ENCODE measurements at places on chromosomes 12 and 14.
A peak's percentile ranks its signal among the peaks of the same experiment; 100 is the strongest.

DNA sequence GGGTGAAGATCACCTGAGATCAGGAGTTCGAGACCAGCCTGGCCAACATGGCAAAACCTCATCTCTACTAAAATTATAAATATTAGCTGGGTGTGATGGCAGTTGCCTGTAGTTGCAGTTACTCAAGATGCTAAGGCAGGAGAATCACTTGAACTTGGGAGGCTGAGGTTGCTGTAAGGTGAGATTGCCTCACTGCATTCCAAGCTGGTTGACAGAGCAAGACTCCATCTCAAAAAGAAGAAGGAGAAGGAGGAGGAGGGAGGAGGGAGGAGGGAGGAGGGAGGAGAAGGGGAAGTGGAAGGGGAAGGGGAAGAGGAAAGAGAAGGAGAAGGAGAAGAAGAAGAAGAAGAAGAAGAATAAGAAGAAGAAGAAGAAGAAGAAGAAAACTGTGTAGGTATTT, 17.0 kb downstream of the RNASE10 start:
- H3K27me3 ChIP-seq, result no peaks in the 10 kb centered on the region
- no peak for DNase-seq
- no peak overlapping the region for H3K27ac ChIP-seq
- H3K36me3 ChIP-seq, result no peaks in the 10 kb centered on the region
- H3K4me3 ChIP-seq, result no peak overlapping the region
- no peaks in the 10 kb centered on the region for H3K4me1 ChIP-seq

- DNase-seq, result no peak
- peaks cover 34% of the 10 kb centered on the region for H3K4me1 ChIP-seq
- no peaks in the 10 kb centered on the region for H3K27me3 ChIP-seq
- H3K27ac ChIP-seq, result no peak overlapping the region
Measured at GRCh38 chr12:138898-139534, 72.4 kb downstream of the IQSEC3 start.

- H3K4me3 ChIP-seq, result no peak overlapping the region
- H3K4me1 ChIP-seq, result peaks cover 4% of the 10 kb centered on the region
- DNase-seq, result no peak
- H3K36me3 ChIP-seq, result no peaks in the 10 kb centered on the region
- no peaks in the 10 kb centered on the region for H3K27me3 ChIP-seq
- H3K27ac ChIP-seq, result no peak overlapping the region
Measured at GRCh38 chr14:93072659-93073357, 42.9 kb downstream of the ITPK1 start.

GRCh38 chr12:124420996-124421674, 126.2 kb downstream of the RFLNA start:
- no peak overlapping the region for H3K27ac ChIP-seq
- H3K4me1 ChIP-seq, result no peaks in the 10 kb centered on the region
- no peak overlapping the region for H3K4me3 ChIP-seq
- peaks cover 78% of the 10 kb centered on the region for H3K36me3 ChIP-seq
- no peak for DNase-seq

DNA sequence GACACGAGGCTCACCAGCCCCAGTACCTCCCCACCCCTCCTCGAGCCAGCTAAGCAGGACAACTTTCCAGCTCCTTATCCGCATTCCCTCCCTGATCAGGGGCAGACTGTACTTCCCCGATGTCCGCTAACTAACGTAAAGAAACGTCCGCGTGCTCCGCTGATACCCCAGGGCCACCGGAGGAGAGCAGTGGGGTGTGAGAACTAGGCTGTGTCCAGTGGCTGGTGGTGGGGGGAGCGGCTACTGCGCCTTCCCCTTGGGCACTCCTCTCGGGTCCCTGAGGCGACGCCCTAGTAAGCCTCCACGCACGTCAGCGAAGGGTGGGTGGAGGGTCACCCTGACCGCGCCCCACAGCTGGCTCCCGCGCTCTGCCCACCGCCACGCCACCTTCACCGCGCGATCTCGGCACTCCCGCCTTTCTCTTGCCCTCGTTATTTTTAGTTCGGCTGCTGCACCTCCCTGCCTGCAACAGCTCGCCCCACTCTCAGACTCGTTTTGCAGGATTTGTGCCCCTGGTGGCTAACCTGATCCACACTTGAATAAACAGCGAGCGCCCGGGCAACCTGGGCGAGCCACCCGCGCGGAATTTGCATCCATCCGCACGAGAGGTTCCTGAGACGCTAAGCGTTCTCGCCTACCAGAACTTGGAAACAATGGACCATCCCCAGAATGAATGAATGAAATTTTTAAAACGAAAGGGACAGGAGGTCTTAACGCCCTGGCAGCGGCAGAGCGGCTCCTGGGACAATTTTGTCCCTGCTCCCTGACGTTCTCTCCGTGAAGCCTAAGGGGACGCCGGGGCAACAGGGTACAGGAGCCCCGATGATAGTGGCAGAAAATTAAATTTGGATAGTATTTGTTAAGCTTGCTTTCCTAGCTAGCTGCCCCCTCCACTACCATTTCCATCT, 6.9 kb upstream of the BMP4 start:
- no peaks in the 10 kb centered on the region for H3K36me3 ChIP-seq
- peaks cover 42% of the 10 kb centered on the region for H3K27me3 ChIP-seq
- DNase-seq, result peak; percentile 70
- H3K4me1 ChIP-seq, result no peaks in the 10 kb centered on the region

GRCh38 chr12:130576371-130576816, 139.7 kb downstream of the RIMBP2 start:
- no peaks in the 10 kb centered on the region for H3K4me1 ChIP-seq
- H3K27ac ChIP-seq, result no peak overlapping the region
- no peaks in the 10 kb centered on the region for H3K27me3 ChIP-seq
- no peak for DNase-seq
- no peak overlapping the region for H3K4me3 ChIP-seq

- H3K4me1 ChIP-seq, result peaks cover 15% of the 10 kb centered on the region
- H3K36me3 ChIP-seq, result peaks cover 7% of the 10 kb centered on the region
- no peak for DNase-seq
- H3K27ac ChIP-seq, result no peak overlapping the region
Measured at GRCh38 chr14:69666112-69666511, 54.7 kb downstream of the SUSD6 start.

DNA sequence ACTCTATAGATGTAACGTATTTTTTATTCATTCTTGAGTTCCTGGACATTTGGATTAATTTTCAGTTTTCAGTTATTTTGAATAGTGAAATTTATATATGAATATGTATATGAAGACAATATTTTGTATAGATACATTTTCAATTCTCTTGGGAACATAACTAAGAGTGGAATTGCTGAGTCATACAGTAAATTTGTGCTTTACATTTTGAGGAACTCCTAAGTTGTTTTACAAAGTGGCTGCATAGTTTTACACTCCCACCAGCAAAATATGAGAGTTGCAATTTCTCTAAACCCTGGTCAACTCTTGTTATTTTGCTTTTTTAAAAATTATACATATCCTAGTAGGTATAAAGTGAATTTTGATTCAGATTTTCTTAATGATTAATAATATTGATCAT, 1838.6 kb upstream of the SEL1L start:
- H3K4me1 ChIP-seq, result no peaks in the 10 kb centered on the region
- H3K4me3 ChIP-seq, result no peak overlapping the region
- no peaks in the 10 kb centered on the region for H3K36me3 ChIP-seq
- H3K27ac ChIP-seq, result no peak overlapping the region
- H3K27me3 ChIP-seq, result no peaks in the 10 kb centered on the region

DNA sequence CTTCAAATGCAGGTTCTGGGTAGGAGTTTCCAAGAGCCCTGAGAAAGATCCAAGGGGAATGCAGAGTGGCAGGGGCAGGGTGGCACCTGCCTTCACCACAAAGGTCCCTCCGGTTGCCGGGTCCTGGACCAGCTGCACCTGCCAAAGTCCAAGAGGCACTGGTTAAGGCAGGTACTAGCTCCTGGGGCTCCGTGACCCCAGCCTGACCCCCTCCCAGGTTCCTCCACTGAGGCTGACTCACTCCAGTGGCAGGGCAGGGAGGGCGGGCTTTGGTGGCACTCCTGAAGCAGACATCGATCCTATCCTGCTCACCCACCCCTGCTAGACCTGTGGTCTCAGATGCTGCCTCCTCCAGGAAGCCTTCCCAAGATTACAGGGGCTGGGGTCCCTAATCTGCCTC, 11.4 kb downstream of the RPS6KL1 start:
- H3K4me1 ChIP-seq, result peaks cover 10% of the 10 kb centered on the region
- H3K36me3 ChIP-seq, result no peaks in the 10 kb centered on the region
- no peak overlapping the region for H3K4me3 ChIP-seq
- no peaks in the 10 kb centered on the region for H3K27me3 ChIP-seq
- DNase-seq, result no peak

All from common myeloid progenitor, CD34-positive (primary cell).